Stimulated activated CD8-positive, alpha-beta memory T cell treated with anti-CD3 and anti-CD28 coated beads, Interleukin-7, amount 100 ng/mL, for 4 hours (primary cell): ENCODE measurements at places on chromosomes 2 and 18.

DNA sequence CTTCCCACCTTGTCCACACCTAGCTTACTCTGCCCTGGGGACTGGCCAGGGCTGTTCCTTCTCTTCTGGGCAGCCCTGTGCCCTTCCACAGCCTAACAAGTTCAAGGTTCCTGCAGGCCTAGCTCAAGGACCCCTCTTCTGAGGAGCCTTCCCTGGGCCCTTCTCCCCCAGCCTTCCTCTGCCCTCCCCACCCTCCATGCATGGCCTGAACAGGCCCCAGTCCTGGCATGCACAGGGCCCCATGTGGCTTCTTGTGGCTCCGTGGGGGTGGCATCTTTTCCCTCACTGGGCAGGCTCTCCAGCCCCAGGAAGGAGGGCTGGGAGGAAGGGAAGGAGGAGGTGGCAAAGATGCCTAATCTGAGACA lies 162.9 kb downstream of the CELF4 start:
- no peak for DNase-seq

DNA sequence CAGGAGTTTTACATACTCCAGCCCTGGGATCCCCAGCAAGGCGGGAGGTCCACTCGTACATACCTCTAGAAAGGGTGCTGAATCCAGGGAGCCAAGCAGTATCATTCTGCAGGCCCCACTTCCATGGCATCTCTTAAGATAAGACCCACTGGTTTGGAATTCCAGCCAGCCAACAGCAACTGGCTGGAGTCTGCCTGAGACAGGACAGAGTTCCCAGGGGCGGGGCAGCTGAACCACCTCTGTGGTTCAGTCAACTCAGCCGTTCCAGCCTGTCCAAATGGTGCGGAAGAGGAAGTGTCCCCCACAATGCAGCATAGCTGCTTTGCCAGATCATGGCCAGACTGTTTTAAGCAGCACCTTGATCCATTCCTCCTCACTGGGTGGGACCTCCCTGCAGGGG lies 33.2 kb downstream of the ZNF892 start:
- DNase-seq: no peak

- DNase-seq: peak; percentile 54
Observed at GRCh38 chr2:157875641-157876065, 477 bp downstream of the ACVR1 start.

- peak; percentile 74 for DNase-seq
Observed at GRCh38 chr2:233331536-233331935, 22.8 kb upstream of the DGKD start.

GRCh38 chr18:6270771-6271216 lies 143.9 kb downstream of the L3MBTL4 start:
- peak; percentile 2 for DNase-seq

GRCh38 chr18:26429535-26430226 lies 118.7 kb downstream of the KCTD1 start:
- DNase-seq: no peak

- DNase-seq: no peak
Observed at GRCh38 chr18:77267969-77268368, 18.3 kb downstream of the GALR1 start.

GRCh38 chr2:45173513-45173912 lies 164.3 kb upstream of the SIX2 start:
- DNase-seq: no peak

GRCh38 chr2:234753701-234754100 lies 198.1 kb upstream of the SH3BP4 start:
- no peak for DNase-seq

- DNase-seq: no peak
Observed at GRCh38 chr2:220880623-220881596, 691.2 kb downstream of the EPHA4 start.

GRCh38 chr2:59236723-59237122 lies 995.6 kb upstream of the FANCL start:
- no peak for DNase-seq

DNA sequence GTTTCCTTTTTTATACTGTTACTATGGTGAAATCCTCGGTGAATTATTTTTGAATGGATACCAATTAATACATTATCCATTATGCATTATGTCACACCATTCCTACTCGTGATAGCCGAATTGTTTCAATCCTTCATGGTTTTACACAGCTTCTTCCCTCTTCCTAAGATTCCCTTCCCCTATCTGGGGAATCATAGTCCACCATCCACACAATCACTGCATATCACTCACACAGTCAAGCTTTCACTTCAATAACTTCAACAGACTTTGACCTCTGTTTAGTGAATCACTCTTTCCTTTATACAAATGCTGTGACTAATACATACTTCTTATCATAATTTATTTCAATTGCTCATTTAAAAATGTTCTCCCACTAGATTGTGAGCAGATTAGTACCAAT lies 1108.1 kb upstream of the LRRTM1 start:
- DNase-seq: no peak

DNA sequence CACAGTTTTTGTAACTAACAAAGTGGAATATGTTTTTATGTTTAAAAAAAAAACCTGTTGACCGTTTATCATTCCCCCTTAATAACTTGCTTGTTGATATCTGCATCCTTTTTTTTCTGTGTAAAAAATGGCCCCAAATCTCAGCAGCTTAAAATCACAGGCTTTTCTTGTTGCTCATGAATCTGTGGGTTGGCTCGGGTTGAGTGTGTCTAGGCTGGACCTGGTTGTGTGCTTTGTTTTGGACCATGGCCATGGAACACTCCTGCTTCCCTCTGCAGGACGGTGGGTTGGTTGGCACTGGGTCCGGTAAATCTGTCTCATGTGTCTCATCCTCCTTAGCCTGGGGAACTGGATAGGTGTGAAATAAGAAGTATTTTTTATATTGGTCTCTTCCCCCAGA lies 139.0 kb upstream of the LINC00305 start:
- no peak for DNase-seq

- no peak for DNase-seq
Observed at GRCh38 chr2:152234277-152234676, 58.7 kb upstream of the STAM2 start.

DNA sequence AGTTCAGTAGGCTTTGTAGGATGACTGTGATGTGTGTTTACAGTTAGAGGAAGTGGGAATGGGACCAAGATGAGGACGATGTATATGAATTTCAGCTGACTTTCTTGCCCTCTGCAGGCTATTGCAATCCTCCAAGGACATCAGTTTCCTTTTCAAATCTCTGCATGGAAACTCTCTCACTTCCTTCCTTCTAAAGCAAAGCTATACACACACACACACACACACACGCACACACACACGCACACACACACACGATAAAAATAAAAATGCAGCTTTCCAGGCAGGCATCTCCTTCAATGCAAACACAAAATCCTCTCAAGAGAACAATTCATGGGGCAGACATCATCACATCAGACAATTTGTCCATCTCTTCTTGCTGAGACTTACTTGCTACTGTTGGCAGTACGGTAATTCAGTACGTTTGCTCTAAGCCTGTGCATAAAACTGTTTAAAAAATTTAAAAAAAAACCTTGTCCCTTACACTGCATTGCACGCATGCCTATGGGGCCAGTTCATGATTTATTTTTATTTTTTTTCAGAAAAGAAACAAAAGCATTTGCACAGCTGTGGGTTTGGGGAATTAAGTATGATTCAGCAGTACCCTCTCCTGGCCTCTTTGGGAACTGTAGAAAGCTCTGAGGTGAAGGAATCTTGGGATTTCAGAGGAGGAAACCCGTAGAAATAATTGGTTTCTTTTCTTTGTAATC lies 27.1 kb upstream of the ICOS start:
- DNase-seq: no peak
